SIG-M5 (cell line): ENCODE measurements at places on chromosomes 5 and 9.

DNA sequence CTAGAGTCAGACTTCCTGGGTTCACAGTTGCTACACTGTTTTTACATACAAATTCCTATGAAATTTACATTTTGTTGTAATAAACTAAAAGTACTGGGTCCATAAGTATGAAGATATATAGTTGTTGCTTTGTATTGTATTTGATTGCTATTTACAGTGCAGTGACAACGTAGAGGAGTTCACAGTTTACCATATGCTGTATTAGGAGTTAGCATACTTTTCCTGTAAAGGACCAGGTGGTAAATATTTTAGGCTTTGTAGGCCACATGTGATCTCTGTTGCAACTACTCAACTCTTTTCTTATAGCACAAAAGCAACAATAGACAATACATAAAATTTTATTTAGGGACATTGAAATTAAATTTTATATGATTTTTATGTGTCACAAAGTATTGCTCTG lies 18.0 kb downstream of the PAM start:
- no peak for DNase-seq

DNA sequence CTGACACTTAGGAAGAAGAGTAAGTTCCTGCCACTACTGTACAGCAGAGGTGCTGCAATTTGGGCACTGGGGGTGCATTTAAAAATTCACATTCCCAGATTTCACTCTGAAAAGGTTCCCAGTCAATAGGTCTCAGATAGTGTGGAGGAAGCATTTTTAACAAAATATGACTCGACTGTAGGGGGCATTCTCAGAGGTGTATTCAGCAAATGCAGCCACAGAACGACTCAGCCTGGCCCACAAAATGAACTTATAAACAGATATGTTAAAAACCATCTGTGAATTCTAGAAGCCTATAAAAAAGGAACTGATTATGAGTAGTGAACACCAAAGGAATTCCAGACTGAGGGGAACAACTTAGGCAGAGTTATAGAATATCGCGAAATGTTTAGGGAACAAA lies 31.1 kb downstream of the MLLT3 start:
- no peak for DNase-seq

- no peak for DNase-seq
These were observed 20.5 kb upstream of the CCL28 start for GRCh38 chr5:43432486-43433375.

- no peak for DNase-seq
These were observed 199.6 kb upstream of the DAB2 start for GRCh38 chr5:39624268-39624886.

DNA sequence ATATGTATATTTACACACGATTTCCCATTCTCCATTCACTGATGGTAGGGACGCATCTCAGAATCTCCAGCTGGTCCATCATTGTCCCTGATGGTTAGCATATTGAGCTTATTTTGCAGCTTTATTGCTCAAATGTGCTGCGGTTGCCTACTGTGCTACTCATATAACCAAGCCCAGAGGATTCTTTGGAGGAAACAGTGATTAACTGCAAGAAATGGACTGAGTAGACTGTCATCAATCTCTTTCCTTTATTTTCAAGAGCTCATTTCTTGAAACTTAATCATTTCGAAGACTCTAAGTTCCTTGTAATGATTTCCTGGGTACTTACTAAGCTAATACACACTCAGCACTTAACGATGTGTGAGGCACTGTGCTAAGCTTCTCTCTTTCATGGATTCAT lies 119.0 kb downstream of the MAT2B start:
- DNase-seq, result no peak

DNA sequence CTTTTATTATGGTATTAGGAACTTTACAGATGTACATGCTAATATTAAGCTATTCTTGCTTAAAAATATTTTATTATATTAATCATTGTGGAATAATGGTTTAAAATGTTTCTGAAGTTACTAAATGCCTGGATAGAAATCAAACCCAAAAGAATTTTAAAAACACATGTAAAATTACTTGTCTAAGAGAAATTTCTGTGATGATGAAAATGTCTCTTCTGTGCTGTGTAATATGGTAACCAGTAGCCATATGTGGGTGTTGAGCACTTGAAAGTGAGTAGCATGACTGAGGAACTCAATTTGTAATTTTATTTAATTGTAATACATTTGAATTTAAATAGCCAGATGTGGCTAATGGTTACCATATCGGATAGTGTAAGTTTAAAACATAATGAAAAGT lies 66.7 kb upstream of the HSPB3 start:
- DNase-seq, result no peak

DNA sequence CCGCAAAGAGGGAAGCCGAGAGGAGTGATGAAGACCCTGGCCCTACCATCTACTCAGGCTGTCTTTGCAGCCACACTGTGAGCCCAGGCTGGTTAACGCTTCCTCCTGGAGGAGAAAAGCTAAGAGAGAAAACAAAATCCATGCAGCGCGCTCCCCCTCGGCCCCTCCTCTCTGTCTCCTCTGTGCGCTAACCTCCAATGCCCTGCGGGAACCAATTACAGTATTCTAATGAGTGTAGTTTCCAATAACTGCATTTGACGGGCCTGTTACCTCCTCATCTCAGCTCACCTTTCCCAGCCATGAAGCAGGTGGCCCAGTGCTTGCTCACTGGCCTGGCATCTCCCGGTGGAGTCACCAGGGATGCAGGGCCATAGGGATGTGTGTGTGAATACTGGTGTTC lies 565.5 kb downstream of the EBF1 start:
- DNase-seq, result no peak

- DNase-seq, result no peak
These were observed 33.1 kb upstream of the SMARCA2 start for GRCh38 chr9:1982074-1982473.

- no peak for DNase-seq
These were observed 134.9 kb upstream of the LPCAT1 start for GRCh38 chr5:1658665-1659064.

DNA sequence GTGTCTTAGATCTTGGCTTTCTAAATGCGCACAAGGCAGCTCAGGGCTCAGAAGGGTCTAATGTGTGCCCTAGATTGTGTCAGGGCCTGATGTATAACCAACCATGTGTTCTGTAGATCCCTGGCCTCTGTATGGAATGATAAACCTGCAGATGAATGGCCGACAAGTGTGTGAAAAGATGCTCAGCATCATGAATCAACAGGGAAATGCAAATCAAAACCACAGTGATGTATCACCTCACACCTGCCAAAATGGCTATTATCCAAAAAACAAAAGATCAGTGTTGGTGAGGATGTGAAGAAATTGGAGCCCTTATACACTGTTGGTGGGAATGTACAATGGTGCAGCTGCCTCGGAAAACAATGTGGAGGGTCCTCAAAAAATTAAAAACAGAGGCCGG lies 489.8 kb downstream of the SEMA5A start:
- DNase-seq, result no peak
